ENCODE measurements at places on chromosomes 6 and 20. TPM values are rescaled to one million over a fixed set of nuclear protein-coding genes. Genes with fewer than 3 reads are reported as not detected.

SLC26A8 gene
- not detected for polyA plus RNA-seq

RALGAPA2 gene
- 2.2 TPM for polyA plus RNA-seq

DNA sequence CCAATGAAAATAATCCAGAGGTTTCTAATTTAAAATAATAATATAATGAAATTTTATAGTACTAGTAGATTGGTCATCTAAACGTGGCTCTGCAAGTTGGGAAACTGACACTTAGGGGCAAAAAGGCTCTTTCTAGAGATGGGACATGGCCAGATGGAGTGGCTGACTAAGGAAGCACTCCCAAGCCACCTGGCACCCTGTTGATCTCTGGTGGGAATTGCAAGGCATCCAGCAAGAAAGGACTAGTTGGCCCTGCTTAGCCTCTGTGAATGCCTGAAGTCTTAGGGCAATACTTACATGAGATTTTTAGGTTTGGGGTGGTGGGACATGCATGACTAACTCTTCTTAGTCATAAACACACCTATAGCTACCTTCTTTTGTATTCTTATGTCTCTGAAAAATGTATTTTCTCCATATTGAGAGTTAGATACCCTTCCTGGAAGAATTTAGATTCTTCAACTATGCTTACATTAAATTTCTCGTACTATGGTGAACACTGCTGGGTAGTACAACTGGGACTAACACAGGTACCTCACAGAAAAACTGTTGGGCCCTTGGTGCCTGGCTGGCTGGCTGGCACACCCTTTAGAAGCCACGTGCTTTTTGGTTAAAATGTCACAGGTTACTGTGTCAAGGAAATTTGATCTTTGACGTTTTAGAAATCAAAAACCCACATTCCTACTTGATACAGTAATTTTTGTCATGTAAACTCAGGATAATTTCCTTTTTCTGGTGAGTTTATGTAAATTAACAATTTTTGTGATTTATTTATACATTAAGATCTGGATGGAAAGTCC is 25.0 kb upstream of the SH3BGRL2 start:
- no peak for DNase-seq

DNA sequence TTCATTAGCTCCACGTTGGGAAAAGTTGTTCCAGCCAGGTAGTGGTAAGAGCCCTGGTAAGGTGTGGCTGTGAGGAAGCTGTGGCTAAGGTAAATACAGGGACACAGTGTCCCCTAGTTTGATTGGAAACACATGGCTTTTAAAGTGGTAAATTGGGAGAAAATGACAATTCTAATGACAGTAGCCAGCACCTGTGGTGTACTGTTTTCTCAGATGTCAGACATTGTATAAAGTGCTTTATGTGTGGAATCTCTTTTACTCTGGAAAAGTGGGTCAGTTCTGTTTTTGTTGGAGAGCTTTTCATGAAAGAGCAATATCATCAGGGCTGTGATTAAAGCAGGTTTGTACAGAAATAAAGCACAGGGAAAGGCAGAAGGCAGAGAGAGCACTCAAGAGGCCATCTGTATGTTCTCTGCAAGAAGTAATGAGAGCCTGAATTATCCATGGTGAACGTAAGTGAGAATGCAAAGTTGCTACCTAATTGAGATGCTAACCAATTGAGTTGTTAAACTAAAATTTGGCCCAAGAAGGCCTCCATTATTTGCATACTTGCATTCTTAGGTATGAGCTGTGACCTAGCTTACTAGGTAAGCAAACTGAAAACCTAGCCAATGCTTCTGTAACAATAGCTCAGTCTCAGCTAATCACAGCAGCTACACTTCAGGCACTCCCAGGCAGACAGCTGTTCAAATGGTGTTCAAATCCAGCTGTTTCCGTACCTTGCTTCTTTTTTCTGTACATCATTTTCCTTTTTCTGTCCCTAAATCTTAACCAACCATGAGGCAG is 28.2 kb downstream of the MRAP2 start:
- no peak for DNase-seq

GRCh38 chr6:6859105-6859504 is 248.7 kb upstream of the RREB1 start:
- no peak for DNase-seq
